Activated CD8-positive, alpha-beta memory T cell treated with anti-CD3 and anti-CD28 coated beads for 1 hour (primary cell): ENCODE measurements at places on chromosomes 5 and 9.

- no peak for DNase-seq
These were observed 35.6 kb downstream of the WWC1 start for GRCh38 chr5:168327019-168327421.

DNA sequence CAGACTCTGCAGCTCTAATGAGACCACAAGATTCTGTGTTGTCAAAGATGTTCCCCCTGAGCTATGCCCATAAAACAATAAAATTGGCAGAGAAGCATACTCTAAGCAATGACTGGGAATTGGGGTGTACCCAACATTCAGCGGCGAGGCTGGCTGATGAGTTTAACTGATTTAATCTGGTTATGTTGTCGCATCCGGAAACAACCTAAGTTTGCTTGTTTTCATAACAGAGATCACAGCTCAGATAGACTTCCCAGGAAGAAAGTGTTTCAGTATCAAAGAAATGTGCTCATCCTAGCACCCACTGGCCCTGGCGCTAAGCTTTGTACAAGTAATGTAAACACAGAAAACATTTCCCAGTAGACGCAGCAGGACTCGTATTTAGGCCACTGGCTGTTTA lies 7.4 kb downstream of the SEMA5A start:
- DNase-seq, result no peak

DNA sequence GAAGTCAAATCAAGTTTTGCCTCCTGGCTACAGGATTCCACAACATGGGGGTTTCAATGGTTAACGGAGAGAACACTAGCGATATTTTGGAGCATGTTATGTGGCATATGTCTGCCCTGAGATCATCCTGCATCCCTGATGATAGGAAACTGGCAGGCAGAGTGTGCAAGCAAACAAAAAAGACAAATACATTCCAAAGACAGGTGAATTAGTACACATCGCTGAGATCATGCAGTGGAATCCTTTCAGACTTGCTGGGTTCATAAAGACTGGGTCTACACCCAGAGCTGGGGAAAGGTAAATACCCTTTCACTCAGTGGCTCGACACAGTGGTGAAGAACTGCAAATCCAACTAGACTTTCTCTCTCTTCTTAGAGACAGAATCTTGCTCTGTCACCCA lies 286.5 kb downstream of the EFNA5 start:
- DNase-seq, result no peak

GRCh38 chr5:157708866-157709265 lies 22.4 kb upstream of the THG1L start:
- DNase-seq, result no peak

GRCh38 chr9:86754581-86755560 lies 192.4 kb downstream of the GAS1 start:
- DNase-seq, result no peak

DNA sequence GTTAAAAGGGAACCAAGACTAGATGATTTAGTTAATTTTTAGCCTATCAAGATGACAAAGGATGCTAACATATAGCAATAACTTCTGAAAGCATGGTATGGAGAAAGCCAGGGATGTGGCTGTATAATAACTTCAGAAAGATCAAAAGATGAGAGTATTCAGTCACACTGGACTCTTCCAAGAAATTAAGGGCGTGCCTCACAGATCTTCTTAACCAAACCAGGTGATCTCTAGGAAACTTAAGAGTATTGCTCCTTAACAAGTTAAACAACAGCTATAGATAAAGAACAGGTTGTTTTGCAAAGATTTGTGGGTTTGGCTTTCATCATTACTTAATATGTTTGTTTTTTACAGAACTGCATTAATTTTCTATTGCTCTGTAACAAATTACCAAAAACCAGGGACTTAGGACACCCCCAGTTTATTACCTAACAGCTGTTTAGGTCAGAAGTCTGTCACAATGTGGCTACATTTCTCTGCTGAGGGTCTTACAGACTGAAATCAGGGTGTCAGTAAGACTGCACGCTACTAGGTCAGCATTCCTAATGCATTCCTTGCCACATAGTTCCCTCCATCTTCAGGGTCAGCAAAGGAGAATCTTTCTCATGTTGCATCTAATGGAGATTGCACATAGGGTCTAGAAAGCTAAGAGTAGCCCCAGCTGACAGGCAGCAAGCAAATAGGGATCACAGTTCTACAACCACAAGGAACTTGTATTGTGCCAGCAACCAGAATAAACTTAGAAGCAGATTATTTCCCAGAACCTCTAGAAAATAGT lies 113.8 kb downstream of the WDR70 start:
- no peak for DNase-seq

- DNase-seq, result no peak
These were observed 2.8 kb upstream of the SMARCA2 start for GRCh38 chr9:2012347-2012746.

GRCh38 chr5:141476132-141476911 lies 556 bp downstream of the PCDHGC3 start:
- DNase-seq, result no peak

GRCh38 chr5:57779383-57780223 lies 297.0 kb upstream of the ACTBL2 start:
- no peak for DNase-seq

DNA sequence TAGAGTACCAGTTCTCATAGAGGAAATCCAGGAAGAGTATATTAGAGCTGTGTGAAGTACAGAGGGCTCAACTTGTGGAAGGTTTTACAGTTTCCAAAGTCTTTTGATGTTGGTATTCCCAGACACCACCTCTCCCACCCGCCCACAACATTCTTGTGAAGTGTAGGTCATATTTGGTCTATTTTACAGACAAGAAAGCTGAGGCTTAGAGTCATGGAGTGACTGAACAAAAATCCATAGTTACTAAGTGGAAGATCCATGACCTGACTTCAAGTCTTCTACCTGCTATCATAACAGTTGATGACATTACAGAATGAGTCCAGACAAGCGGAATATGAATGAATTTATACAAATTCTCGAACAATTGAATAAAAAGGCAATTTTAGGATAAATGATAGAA lies 187.1 kb upstream of the RPS23 start:
- DNase-seq, result no peak

DNA sequence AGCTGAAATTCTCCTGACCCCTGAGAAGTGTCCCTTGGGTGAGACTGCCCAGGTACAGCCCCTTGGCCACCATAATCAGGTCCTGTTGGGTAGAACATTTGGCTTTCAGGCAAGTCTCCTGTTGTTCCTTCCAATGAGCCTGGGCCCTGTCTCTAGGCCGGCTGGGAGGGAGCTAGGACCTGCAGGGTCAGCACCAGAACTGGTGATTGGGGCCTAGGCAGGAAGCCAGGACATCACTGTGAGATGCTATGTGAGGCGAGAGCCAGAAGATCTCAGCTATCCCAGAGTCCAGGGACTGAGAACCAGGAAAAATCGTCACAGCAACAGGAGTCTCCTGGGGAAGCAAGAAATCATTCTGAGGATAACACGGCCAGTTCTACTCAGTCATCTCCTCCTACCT lies 51.5 kb downstream of the PCDH1 start:
- no peak for DNase-seq

DNA sequence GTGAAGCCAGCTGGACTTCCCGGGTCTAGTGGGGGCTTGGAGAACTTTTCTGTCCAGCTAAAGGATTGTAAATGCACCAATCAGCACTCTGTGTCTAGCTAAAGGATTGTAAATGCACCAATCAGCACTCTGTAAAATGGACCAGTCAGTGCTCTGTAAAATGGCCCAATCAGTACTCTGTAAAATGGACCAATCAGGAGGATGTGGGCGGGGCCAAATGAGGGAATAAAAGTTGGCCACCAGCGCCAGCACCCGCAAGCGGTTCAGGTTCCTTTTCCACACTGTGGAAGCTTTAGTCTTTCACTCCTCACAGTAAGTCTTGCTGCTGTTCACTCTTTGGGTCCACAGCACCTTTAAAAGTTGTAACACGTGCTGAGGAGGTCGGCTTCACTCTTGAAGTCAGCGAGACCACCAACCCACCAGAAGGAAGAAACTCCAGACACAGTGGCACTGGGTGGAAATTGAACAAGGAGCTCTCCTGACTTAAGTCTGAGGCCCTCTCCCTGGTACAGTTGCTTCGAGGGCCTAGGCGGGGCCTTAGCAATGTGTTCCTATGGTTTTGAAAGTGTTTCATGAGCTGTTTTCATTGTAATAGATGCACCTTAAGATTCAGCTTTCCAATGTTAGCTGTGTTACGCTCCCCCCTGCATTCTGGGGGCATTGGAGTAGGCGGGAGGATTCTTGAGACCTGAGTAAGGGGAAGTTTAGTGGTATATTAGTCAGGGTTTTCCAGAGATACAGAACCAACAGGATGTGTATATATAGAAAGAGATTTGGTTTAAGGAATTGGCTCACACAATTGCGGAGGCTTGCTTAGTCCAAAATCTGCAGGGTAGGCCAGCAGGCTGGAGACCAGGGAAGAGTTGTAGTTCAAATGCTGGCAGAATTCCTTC lies 21.5 kb upstream of the MYO10 start:
- DNase-seq, result no peak

- no peak for DNase-seq
These were observed 105.6 kb upstream of the PCA3 start for GRCh38 chr9:76658510-76659231.

- DNase-seq, result no peak
These were observed 83.9 kb upstream of the GRAMD2B start for GRCh38 chr5:126339215-126339805.

GRCh38 chr5:31781772-31782171 lies 142.8 kb downstream of the PDZD2 start:
- DNase-seq, result no peak
